ENCODE measurements at places on chromosomes 16 and 17.

DNA sequence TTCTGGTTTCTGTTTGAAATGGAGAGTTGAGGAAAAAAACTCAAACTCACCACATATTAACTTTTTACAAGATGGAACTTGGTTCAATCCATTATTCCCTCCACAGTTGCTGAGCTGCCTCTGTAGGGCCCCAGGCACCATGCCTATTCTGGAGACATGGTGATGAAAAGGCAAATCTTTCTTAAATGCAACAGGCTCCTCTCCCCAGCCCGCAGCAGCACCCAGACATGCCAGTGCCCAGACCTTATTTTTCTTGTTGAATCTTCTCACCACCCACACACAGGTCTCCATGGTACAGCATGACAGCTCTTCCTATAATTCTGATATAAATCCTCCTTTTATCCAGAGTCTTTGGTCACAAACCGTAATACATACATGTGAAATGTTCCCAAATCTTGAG, 7.6 kb downstream of the CYTH1 start:
- no peak for DNase-seq

- DNase-seq, result no peak
Observed at GRCh38 chr17:62592341-62593099, 35.0 kb upstream of the MRC2 start.

DNA sequence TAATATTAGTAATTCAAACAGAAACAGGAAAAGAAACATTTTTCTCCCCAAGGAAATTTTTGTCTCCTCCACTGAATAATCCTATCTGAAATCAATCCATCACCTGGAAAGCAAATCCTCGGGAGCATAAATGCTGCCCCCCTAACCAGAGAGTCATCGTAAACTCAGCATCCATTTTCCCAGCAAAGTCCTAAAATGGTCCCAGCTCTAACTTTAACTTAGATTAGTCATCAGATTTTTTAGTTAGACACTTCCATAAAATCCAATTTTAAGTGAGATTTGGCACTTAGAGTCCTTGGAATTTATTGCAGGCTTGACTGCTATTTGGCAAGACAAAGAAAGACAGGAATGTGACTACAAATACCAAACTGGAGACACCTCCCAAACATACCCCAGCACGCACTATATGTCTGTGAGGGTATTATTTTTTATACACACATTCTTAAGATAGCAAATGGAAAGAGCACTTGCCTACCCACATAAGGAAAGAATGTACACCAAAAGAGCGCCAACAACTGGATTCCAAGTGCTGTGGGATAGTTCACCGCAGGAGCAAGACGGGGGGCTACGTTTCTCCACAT, 15.4 kb downstream of the SCO1 start:
- DNase-seq, result no peak

DNA sequence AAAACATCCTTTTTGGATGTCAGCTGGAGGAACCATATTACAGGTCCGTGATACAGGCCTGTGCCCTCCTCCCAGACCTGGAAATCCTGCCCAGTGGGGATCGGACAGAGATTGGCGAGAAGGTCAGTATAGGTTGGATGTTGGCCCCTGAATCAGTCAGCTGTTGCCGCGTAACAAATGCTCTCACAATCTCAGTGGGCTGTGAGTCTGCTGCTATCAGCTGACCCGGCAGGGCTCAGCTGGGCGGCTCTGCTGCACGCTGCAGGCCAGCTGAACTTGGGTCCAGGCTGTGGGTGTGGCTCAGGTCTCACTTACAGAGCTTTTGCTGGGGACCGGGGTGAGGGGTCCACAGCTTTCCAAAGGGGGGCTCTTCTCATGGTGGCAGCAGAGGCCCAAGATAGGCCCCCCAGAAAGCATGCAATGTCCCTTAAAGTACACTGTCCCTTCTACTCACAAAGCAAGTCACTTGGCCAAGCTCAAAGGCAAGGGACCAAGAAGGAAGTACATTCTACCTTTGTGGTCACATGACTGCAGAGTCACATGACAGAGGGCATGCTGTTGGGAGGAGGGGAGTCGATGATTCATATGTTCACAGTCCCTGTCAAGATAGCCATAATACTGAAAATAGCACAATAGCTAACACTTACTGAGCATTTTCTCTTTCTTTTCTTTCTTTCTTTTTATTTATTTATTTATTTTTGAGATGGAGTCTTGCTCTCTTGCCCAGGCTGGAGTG, 134.2 kb downstream of the ABCC1 start:
- peak; percentile 5 for DNase-seq

DNA sequence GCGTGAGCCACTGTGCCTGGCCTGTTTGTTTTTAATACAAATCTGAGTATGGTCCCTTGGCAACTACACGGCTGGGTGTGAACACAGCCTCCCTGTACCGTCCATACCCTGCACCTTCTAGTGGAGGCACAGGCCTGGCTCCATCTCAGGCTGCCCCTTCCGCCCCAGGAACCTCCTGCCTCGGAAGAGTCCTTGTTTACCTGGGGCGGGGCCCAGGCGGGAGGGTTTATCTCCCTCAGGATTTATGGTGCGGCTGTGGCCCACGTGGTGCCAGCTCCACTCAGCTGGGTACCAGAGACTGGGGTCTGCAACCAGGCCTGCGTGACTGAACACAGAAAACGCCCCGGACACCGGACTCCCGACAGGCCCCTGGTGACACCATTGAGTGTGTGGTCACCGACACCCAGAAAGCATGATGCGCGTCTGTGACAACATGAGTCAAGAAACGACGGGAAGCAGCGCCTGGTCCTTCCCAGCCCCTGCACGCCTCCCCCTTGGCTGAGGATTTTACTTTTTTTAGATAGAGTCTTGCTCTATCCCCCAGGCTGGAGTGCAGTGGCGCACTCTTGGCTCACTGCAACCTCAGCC, 19.0 kb downstream of the UNKL start:
- DNase-seq, result no peak

GRCh38 chr17:69323806-69324205, 3.1 kb downstream of the ABCA5 start:
- DNase-seq, result no peak

- no peak for DNase-seq
Observed at GRCh38 chr16:53664724-53665345, 38.8 kb downstream of the RPGRIP1L start.

DNA sequence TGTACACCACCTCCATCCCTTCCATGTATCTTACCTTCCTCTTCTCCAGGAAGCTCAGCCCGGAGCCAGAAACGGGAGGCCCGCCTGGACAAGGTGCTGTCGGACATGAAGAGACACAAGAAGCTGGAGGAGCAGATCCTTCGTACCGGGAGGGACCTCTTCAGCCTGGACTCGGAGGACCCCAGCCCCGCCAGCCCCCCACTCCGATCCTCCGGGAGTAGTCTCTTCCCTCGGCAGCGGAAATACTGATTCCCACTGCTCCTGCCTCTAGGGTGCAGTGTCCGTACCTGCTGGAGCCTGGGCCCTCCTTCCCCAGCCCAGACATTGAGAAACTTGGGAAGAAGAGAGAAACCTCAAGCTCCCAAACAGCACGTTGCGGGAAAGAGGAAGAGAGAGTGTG, 756 bp upstream of the MVP start:
- DNase-seq, result no peak

DNA sequence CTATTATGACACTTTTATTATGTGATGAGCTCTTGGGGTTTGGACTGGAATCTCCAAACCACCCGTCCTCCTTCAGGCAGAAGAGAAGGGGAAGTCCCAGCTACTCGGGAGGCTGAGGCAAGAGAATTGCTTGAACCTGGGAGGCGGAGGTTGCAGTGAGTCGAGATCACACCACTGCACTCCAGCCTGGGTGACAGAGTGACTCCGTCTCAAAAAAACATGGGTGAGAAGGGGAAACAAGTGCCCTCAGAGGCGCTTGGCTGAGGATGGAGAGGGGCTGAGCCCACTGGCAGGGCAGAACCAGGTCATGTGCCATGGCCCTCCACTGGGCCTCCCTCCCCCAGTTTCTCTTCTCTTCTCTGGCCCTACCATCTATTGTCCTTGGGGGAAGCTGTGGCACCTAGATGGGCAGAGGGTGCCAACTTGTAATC, 120.9 kb upstream of the SMURF2 start:
- DNase-seq, result no peak

DNA sequence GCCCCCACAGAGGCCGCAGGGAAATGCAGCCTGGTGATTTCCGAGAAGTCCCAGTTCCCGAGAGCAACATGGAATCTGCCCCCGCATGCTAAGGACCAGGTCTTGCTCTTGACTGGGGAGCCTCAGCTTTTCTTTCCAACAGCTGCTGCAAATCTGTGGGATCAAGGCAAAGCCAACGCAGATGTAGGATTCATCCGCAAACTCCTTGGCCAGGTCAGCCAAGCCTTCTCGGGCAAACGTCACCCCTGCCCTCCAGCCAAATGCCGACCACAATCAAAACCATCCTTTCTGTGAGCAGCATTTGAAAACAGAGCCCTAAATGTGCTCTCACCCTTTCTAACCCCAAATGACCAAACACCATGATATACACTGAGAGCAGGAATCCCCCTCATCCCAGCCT, 54.0 kb downstream of the MRM3 start:
- no peak for DNase-seq

DNA sequence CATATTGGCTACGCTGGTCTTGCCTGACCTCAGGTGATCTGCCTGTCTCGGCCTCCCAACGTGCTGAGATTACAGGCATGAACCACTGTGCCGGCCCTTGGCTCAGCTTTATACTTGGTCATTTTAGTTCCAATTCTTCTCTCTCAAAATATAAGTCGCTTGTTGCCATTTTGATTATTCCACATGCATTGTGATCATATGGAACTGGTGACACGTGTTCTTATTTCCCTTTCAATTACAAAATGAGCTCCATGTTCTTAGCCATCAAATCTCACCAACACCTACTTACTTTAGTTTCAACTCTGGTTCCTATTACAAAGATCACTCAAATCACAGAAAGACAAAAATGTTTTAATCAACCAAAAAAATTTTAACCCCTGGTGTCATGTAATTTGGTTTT, 1711.7 kb downstream of the TP53TG3F start:
- no peak for DNase-seq

DNA sequence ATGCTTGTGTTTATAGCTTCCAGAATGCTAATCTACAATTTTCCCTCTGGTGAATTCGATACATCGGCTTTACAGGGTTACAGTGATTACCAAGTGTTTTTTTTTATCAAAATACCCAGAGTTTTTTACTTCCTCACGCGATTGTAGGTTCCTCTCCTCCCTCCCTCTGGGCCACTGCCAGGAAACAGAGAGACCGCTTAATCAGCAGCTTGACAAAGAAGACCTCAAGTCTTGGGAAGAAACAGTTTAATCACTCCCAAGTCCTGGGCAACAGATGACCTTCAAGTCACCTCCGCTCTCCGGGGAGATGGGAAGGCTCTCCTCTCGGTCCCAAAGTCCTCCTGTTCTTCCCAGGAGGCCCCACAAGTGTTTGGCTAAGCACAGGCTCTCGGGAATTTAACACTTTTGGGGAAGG, 23.5 kb downstream of the SMTNL2 start:
- DNase-seq, result no peak

DNA sequence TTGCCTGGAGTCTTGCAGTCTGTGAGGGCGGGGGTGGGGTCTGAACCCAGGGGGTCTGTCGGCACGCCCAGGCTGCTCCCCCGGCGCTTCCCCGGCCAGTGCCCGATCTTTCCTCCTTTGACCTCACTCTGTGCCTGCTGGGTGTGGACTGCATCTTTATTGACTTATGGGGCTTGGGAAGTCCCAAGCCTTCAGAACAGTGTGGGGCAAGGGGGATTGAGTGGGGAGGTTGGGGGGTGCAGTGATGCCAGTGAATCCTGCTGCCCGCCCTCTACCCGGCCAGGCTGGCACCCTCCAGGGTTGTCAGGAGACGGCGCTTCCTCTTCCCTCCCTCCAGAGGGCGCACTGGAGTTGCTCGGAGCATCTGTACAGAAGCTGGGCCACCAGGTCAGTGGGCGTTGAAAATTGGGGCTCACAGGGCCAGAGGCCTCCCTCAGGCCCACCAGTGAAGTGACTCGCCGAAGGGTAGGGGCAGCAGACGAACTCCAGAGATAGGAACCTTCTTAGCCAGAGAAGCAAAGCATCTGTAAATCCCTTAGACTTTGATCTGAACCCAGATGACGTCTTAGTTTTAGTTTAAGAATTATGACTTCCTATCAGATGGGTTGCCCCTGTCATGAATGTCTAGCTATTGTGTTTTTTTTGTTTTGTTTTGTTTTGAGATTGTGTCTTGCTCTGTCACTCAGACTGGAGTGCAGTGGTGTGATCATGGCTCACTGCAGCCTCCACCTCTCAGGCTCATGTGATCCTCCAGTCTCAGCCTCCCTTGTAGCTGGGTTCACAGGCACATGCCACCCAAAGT, 184.8 kb upstream of the CIBAR2 start:
- DNase-seq, result no peak

DNA sequence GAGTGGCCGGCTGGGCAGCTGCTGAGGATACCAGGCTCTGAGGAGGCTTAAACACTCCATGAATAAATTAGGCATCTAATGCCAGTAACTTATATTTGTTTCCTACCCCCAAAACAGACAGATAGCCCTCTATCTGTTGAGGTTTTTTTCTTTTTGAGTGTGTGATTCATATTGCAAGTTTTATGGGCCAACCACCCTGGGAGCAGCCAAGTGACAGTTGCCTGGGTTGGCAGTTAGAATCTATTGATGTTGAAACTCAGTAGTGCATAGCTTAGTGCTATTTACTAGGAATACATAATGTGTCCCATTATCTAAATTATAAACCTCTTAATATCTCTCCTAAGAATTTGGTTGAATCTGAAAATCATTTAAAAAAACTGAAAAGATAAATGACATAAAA, 397.4 kb downstream of the CA10 start:
- no peak for DNase-seq

DNA sequence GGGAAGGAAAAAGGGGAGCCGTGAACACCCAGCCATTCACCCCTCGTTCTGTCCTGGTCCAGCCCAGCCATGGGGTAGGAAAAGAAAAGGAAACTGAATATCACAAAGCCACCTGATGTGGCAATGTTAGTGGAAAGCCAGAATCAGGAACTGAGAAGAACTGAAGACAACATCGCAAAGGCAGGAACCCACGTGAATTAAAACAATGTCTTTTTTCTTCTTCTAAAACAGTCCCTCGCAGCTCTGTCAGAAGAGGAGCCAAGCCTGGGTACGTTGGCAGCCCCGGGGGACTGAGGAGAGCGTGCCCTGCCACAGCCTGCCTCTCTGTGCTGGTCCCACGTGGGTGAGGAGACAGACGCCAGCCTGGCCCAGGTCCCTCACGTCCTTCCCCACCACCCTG, 55.0 kb downstream of the ZNF423 start:
- no peak for DNase-seq
